ENCODE measurements at places on chromosomes 6 and 20.

DNA sequence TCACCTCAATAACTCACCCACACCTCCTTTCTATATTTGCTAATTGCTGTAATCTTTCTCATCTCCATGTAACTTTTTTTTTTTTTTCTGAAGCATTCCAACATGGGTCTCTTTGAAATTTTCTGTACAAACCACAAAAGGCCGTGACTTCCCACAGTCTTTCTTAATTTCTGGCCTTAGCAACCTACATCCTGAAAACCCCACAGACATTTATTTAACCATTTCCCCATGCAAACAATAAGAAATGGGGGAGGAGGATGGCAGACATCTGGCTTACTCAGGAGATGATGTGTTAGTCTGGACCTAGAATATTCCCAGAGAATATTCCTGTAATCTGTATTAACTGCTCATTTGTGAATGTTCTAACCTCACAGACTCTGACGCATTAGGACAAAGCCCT is 57.6 kb downstream of the MEP1A start:
- no peak for DNase-seq

DNA sequence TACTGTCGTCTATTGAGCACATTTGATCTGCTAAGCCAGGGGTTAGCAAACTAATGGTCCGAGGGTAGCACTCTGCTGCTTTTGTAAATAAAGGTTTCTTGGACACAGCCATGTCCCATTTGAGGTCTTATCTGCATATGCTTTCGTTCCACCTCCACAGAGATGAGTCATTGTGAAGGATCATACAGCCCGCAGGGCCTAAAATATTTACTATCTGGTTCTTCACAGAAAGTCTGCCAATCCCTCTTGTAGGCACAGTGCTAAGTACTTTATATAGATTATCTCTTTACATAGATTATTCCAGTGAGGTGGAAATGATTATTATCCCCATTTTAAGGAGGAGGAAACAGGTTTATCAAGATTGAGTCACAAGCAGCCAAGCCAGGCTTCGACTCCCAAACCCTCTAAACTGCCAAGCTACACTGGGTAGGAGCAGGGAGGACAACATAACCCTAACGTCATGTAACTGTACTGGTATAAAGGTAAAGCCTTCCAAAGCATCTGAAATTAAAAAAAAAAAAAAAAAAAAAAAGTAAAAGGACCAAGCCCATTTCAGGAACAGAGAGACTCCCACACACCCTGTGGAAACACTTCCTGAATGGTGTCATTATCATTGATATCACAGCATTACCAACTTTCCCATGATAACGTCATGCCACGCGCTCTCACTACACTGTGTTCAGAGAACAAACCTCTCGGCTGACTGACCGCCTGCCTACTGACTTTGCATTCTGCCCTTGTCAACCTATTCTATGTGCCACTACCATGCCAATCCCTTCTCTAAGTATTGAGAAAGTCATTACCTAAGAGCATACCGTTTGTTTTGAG is 101.0 kb downstream of the KIF16B start:
- no peak for DNase-seq

DNA sequence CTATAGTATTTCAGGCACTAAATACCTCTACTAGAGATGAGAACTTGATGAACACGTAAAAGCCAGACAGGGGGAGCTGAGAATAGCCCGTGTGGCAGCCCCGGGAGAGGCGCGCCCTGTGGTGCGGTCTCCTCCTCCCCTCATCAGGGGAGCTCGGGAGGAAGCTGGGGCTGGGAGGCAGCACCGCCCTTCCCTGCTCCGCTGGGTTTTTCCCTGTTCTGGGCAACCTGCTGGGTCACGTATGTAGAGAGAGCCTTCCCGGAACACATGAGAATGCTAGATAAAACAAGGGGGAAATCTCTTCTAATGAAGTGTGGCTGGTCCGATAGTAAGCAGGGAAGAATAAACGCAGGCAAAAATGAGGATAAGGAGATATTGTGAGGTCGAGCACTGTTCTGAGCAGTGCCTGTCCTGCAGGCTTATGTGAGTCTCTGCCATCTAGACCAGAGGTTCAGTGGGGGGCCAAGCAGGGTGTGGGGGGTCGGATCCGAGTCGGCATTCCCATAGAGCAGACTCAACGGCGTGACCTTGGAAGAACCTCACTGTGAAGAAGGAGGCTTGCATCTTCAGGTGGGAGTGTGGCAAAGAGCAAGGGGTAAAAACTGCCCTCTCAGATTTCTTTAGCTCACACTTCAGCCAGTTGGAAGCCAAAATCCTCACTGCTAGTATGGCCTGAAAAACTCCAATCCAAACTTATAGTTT is 13.4 kb upstream of the RPS6KA2 start:
- DNase-seq, result no peak

DNA sequence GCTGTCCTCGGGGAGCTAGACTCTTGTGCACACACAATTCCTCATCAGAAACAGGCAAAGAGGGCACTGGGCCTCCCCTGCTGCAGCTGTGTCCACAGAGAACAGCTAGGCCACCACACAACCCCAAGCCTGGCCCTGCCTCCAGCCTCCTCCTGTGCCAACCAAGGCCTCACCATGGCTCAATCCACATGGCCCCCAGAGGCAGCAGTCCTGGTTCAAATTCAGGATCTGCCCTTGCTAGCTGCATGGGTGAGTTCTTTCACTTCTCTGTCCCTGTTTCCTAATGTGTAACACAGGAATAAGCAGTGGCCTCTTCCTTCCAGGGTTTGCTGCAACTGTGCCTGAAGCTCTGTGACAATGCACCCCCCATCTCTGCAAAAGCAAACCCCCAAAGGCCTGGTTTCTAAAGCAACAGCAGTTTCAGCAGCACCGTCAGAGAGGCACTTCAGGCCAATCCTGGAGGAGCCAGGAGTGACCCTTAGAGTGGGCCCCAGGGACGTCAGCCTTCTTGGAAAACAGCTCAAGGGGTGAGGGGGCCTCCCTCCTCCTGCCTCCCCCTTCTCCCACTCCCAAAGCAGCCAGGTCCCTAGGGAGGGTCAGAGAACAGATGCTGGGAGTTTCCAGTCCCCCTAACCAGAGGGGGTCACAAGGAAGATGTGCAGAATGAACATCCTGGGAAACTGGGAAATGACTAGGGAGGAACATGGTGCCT is 2.2 kb downstream of the ADISSP start:
- DNase-seq, result no peak

DNA sequence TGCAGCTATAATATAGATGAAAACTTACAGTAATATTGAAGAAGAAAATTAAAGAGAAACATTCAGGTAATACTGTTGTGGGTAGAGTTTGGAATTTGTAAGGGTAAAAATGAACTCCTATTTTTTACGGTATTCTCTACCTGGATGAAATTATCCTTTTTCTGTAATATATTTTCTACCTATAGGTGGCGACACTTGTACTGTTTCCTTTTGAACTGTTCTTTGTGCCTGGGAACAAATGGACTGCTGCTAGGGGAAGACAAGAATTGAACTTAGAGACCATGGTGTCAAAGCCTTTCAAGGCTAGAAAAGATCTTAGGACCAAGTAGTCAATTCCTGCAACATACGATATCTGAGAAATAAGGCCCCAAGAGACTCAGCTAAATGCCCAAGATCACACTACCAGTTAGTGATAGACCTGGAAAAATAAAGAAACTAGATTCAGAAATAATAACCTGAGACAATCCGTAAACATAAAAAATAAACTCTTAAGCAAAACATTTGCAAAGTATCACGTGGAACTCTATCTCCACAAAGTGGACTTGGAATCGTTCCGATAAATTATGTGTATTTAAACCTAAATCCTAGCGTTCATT is 383.8 kb downstream of the TFAP2A start:
- DNase-seq, result peak; percentile 22

DNA sequence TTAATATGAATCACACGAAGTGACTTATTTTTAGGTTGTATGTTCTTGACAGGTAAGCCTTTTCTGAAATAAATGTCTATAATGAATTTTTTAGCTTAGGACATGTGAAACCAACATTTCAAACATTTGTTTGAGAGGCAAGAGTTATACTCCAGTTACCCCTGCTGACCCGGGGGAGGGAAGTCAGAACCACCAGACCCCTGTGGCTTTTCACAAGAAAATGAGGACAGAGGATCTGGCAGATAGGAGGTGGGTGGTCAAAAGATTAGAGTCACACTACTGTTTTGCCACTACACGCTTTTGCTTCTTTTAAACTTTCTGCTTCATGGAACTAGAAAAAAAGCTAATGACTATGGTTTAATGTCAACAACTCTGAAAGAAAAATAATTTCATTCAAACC is 27.5 kb upstream of the ADGRF4 start:
- no peak for DNase-seq

- DNase-seq, result no peak
These were observed 2.9 kb upstream of the TFB1M start for GRCh38 chr6:155317186-155317585.

DNA sequence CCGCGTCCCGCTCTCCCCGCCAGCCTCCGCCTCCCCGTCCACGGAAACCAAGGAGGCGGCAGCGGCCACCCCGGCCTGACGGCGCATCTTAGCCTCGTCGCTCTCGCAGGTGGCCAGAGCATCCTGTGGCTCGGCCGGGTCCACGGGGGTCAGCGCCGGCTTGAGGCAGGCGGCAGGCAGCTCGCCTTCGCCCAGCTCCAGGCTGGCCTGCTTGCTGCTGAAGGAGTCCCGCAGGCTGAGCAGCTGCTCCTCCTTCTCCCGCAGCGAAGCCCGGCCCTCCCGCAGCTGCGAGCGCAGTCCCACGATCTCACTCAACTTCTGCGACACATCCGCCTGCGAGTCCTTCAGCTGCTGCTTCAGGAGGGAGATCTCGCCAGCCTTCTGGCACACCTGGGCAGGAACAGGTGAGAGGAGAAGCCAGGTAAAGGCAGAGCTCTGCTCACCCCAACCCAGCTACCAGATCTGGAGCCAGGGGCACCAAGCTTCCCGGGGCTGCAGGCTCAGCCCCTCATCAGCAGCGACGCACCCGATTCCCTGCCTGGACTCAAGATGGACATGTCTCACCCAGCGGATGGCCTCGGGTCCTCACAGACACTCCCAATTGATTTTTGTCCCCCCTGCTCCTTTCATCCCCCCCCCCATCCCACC is 5.2 kb upstream of the FASTKD5 start:
- DNase-seq, result no peak

DNA sequence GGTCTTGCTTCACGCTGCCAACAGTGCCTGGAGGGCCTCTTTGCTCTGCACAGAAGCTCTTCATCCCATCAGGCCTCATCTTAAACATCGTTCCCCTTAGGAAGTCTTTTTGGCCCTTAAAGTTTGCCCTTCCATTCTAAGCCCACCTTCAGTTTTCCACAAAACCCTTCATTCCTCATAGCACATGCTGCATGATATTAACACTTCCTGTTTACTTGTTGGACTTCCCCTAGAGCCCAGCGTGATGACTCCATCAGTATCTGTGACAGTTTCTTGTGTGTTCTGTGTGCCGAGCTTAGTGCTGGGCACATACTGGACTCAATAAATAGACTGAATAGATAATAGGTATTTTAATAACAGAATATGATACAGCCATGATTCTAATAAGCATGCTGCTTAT is 2.2 kb downstream of the NT5DC1 start:
- DNase-seq, result no peak

DNA sequence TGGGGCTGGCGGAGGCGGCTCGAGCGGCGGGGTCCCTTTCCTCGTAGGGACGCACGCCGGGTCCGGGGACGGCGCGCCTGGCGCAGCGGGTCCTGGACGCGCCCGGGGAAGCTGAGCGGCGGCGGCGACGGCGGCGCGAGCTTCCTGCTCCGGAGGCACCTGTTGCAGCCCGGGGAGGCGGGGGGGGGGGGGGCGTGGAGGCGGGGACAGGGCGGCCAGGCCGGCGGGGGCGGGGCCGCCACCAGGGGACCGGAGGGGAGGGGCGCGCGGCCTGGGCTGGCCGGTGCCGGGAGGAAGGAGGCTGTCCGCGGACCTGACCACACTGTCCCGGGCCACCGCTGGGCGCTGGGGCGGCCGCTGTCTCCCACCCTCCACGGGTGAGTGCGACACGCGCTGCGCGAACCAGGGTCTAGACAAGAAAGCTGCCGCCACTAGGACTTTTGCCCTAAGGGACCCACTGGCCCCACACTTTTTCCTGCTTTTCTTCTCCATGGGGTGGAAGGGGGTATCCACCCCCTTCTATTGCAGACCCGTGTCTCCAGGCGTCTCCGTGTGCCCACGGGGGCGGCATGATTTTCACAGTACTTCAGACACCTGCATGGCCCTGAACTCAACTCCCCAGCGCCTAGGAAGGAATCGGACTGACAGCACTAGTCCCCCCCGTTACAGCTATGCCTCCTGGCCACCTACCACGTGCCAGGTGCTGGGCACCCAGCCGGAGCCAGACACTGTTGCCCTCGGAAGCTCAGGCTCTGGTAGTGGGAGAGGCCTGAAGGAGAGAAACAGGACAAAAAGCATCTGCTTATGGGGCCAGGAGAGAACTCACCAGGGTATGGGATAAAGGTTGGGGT is at the start of gene NFATC2:
NFATC2 (minus strand) TSS at position 149 of the 851 bp plus-strand sequence. CDS start 220 bp downstream, outside the sequence.
- DNase-seq, result no peak

GRCh38 chr6:116971959-116972358 is 94.9 kb downstream of the RFX6 start:
- DNase-seq, result peak; percentile 24

DNA sequence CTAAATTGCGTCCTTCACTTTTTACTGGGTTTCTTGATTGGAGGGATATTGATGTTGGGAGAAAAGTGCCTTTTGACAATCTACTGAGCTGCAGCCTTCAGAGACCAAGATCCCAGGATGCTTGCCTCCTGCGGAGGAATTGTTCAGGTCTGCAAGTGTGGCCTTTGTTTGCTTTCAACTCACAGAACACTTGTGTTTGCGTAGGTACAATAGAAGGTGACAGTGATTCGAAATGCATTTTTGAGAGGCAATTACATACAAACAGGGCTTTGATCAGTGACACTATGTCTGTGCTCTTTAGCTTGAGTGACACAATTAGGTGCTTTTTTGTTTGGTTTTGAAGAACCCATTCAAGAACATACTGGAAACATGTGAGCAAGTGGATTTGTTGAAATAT is 600.6 kb downstream of the QKI start:
- DNase-seq, result no peak

DNA sequence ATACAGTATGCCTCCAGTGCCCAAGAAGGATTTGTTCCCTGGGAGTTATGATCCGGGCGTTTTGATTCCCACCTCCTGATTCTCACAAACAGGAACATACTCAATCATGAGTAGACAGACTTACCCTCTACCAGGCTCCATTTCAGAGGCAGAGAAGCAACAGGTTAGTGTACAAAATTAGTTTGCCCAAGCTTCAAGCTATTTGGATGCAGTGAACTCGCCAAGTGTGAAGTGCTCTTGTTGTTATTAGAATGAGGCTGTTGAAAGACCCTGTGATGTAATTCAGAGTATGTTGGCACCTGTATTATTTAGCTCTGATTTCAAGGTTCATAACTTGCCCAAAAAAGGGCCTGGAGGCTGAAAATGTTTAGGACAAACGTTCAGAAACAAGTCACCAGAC is 247.0 kb downstream of the PHACTR1 start:
- no peak for DNase-seq

- DNase-seq, result no peak
These were observed 1.6 kb upstream of the SLC32A1 start for GRCh38 chr20:38722683-38723016.

GRCh38 chr20:20079102-20079784 is 26.9 kb downstream of the CFAP61 start:
- DNase-seq, result no peak

- no peak for DNase-seq
These were observed 54.2 kb downstream of the NCOA7 start for GRCh38 chr6:125844989-125845388.

All from HTR-8/SVneo (cell line).